ENCODE measurements at places on chromosomes 2 and 18. TPM values are rescaled to one million over a fixed set of nuclear protein-coding genes. Genes with fewer than 3 reads are reported as not detected.

Gene PAPOLG
- total RNA-seq, result 6.9 TPM

Gene FRZB
- total RNA-seq, result 0.66 TPM

Gene HJURP
- total RNA-seq, result 20.3 TPM

Gene LAMA1
- 0.92 TPM for total RNA-seq

Gene FAM237A
- total RNA-seq, result not detected

Gene NTSR2
- total RNA-seq, result not detected

Gene ZAP70
- not detected for total RNA-seq

Gene ESPNL
- 0.40 TPM for total RNA-seq

Gene SEMA4C
- 16.0 TPM for total RNA-seq

Gene SANBR
- 15.8 TPM for total RNA-seq

Gene USP40
- 32.7 TPM for total RNA-seq

Gene FAM124B
- total RNA-seq, result 3.6 TPM

Gene ACMSD
- total RNA-seq, result not detected

Gene AMER3
- not detected for total RNA-seq

Gene LHCGR
- total RNA-seq, result not detected

Gene ARL5A
- 48.7 TPM for total RNA-seq

Gene MTLN
- total RNA-seq, result 46.4 TPM

Data from aortic smooth muscle cell (primary cell).